Activated naive CD4-positive, alpha-beta T cell (primary cell): ENCODE measurements at places on chromosomes 2 and 18.

DNA sequence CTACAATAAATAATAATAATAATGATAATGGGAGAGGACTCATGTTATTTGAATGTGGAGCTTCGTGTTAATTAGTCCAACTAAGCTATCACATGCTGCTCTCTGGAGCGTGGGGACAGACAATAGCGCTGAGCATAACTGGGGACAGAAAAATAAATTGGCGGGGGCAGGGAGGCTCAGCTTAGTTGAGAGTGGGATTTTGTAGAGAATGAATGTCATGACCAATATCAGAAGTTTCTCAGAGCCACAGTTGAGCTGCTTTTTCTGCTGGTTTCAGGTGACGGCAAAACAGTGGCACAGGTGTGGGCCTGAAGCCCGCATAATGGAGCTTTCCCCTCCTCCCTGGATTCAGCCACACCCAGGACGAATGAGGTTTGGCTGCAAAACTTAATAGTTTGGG is 111.1 kb upstream of the CAB39 start:
- no peak for DNase-seq

DNA sequence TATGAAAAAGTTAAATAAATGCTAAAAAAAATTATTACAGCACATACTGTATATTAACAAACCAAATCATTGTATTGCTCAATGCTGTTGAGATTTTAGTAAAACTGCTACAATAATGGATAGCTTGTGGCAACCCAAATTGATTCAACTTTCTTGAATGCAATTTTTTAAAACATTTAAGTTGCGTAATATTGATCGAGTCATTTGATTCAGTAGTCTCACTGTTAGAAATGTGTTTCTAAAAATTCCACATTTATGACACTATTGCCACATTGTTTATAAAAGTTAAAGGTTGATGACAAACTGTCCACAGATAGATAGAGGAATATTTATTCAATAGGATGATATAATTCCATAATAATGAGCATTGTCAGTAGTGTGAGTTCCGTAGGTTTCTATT is 640.7 kb upstream of the CRIM1 start:
- no peak for DNase-seq

DNA sequence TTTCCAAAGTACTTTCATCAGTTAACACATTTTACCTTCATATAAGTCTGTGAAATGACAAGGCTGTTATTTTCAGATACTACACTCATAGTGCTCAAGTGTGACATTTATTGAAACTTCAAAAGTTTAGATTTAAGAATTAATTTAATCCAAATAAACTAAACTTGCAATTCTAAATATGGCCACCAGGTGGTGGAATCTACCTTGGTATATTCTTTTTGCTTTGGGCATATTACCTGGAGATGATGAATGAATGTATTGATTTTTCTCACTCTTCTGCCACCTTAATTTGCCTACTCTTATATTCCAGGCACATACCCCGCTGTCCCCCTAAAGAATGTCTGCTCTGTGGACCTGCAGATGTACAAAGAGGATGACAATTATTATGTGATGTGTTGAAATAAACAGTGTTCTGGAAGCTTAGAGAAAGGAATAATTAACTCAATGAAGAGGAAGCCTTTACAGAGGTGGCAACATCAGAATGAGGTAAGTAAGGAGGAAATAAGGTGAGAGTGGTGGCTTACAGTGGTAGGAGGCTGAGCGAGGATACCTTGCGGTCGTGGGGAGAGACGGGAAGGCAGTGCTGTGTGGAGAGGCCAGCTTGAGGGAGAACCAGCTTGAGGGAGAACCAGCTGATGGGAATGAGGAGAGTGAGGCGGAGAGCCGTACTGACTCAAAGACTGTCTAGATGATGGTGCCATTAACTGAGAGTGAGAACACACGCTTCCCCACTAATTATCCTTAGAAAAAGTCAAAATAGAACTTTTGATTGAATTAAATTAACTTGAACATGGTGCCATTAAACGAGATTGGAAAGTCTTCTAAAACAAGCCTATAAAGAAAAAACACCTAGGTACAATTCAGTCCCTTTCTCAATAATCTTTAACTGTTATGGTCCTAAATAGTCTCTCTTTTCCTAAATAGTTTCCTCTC is 179.5 kb downstream of the CELF4 start:
- DNase-seq: no peak

DNA sequence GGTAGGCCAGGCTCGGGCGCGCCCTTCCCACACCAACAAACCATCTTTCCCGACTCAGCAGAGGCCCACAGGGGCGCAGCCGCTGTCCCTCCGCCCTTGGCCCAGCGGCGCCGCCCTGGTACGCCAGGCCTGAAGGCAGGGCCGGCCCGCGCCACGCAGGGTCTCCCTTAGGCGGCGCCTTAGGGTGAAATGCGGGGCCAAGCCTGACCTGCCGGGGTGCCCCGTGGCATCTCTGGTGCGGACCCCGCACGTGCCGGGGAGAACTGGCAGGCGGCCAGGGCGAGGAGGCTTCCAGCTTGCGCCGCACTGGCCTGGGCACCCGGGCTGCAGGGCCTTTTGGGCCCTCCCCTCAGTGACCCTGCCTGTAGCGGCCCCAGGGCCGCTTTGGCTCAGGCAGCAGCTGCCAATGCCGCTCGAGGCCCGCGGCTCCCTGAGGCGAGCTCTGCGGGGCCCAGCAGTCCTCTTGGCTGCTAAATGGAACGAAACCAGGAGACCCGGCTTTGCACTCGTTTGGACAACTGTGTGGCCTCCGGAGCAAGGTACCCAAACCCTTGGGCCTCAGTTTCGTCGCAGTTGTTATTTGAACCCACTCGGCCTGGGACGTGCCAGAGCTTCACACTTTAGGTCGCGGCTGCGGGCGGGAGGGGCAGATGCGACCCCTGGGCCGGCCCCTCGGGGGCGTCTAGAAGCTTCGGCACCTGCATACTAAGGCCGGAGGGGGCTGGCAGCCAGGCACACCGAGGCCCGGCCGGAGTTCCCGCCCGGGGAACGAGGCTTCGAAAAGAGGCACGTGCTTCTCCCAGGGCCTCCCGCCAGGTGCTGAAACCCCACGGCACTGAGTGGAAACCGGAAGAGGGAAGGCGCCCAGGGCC is 8.5 kb downstream of the OTX1 start:
- no peak for DNase-seq

DNA sequence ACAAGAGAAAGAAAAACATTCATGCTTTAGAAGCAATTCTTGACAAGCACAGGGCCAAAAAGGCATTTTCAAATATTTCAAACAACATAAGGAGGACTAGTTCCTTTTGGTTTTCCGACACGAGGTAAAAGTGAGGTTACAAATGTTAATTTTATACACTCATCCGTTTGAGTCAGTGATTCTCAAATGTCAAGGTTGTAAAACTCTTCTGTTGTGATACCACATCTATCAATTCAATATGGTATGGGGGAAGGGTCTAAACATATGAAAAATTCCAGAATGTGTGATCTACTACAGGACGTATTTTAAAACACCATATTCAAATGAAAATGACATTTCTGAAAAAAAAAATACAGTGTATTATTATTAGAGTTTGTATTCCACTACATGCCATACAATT is 52.7 kb downstream of the TGIF1 start:
- no peak for DNase-seq

GRCh38 chr18:7202169-7202568 is 28.7 kb upstream of the LRRC30 start:
- DNase-seq: no peak

DNA sequence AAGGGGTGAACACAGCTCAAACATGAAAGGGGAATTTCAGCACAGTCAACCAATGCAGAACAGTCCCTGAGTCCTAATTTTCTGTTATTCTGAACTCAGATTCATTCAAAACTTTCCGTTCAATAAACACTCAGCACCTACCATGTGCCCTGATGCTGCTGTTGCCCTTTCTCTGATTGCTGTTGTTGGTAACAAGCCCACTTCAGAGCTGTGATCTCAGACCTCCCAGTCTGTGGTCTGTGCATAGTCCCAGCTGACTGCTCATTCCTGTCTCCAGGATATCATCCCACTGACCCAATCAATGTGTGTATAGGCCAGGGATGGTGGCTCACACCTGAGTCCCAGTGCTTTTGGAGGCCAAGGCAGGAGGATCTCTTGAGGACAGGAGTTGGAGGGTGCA is 82.7 kb upstream of the SLC35G4 start:
- DNase-seq: no peak

- DNase-seq: no peak
Measured at GRCh38 chr2:189854187-189854586, 69.9 kb downstream of the PMS1 start.

DNA sequence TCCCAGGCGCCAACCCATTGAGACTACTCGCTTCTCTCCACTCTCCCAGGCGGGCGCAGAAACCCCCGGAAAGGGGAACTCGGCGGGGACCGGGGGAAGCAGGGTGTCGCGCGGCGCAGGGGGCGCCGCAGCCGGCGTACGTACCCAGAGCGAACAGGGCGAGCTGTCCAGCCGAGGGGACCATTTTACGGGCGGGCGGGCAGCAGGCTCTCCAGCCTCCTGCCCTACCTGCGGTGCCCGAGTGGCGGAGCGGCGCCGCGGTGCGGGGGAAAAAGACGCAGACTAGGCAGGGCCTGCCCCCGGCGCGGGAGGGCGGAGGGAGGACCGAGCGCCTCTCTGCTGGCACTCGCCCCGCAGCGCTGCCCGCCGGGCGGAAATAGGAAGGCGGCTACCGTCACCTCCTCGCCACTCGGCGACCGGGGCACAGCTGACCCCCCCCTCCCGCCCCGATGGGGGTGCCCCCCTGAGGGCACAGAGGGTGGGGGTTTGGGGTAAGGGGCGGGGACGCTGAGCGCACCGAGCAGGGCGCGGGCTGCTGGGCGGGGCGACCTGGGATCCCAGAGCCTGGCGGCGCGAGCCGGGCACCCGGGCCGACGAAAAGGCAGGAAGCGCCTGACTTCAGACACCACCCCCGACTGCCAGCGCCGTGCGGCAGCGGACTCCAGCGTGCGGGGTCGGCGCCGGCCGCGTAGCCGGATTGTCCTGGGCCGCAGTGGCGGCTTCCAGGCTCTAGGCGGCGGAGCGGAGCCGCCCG is at the start of gene TGFA:
TSS of gene TGFA (minus strand) at position 243 of the 754 bp plus-strand sequence. CDS start at position 184, 59 bp downstream.
- DNase-seq: peak; percentile 44

- DNase-seq: no peak
Measured at GRCh38 chr2:29345236-29345635, 230.0 kb downstream of the CLIP4 start.

DNA sequence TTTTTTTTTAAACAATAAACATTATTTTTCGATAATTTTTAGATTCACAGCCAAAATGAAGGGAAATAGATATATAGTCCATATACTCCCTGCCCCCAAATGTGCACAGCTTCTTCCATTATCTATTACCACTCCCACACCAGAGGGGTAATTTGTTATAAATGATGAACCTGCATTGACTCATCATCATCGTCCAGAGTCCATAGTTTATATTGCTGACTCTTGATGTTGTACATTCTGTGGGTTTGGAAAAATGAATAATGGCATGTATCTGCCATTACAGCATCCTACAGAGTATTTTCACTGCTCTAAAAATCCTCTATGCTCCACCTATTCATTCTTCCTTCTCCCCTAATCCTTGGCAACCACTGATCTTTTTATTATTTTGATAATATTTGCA is 121.5 kb downstream of the LTBP1 start:
- no peak for DNase-seq

GRCh38 chr2:201144101-201145051 is 28.4 kb downstream of the CFLAR start:
- no peak for DNase-seq

DNA sequence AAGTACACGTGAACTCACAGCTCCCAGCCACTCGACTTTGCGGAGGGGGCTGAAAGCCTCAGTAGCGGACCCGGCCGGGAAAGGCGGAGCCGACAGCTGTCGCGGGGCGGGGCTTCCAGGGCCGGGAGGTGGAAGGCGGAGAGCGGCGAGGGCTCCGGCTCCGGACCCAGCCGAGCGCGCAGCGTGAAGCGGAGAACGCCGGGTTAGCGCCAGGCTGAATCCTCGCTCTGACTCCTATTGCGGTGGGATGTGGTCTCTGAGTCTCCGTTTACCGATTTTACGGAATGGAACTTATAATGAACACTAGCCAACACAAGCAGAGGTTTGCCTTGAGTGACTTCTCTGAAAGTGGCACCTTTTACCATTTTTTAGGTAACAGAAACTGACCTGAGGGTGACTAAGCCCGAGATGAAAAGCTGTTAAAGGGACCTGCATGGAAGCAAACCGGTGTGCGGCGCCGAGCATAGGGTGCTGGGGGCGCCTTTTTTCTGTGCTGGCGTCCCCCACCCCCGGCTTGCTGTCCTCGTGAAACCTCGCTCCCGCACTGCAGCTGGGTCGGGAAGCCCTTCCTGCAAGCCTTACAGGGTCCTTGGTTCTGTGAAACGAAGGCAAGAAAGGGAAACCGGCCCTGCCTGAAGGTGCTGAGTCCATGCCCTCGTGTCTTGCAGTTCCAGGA is 72.9 kb downstream of the EN1 start:
- DNase-seq: no peak

DNA sequence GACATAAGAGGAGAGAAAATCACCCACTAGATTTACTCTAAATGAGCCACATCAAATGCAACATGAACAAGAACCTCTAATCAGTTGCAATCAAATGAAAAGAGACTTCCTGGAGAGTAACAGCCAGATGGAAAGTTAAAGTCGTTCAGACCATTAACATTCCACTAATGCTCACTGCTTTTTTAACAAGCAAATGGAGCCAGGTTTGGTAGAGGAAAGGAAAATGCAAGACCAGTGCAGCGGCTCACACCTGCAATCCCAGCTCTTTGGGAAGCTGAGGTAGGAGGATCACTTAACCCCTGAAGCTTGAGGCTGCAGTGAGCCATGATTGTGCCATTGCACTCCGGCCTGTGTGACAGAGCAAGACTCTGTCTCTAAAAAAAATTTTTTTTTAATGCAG is 48.5 kb downstream of the CACNB4 start:
- no peak for DNase-seq

DNA sequence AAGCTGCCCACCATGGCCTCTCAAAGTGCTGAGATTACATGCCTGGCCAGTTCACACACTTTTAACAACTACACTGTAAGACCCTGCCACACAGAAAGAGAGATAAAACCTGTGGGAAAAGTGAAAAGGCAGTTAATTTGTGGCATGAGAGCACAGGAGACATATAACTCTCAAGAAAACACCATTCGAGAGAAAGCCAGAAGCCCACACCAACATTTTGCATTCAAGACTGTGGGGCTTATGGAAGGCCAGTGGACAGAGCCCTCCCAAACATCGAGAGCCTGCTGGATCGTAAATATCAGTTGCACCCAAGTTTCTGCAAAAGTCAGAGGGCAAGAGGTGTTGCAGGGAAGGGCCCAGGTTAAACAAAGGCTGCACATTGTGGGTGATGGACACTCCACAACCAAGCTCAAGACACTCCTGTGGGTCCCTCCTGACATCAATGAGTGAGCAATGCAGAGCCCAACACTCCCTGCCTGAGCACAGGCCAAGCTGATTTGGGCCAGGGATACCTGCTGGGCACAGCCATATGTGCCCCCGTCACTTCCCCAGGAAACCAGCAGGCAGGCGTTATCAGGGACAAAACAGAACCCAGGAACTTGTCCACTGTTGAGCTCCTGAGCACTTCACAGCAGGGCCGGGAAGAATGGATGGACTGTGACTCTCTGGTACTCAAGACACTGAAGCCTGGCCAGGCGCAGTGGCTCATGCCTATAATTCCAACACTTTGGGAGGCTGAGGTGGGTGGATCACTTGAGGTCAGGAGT is 114.4 kb downstream of the ZFP36L2 start:
- DNase-seq: no peak
